ENCODE measurements at places on chromosomes 7 and 10.
A peak's percentile ranks its signal among the peaks of the same experiment; 100 is the strongest.

DNA sequence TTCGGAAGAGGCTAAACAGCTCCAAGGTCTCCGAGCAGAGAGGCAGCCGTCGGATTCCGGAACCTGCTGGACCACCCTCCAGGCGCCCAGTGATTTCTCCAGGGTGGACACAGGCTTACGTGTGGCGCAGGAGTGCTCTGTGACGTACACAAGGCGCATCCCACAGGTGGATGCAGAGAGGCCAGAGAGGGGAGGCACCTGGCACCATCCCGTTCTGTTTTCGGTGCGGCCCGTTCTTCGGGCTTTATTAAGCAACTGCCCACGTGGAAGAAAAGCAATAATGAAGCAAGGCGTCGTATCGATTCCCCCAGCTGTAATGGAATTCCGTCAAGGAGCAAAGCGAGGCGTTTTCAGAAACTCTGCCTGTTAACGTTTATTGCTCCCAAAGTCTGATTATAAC, 163.6 kb downstream of the PTPRN2 start:
- DNase-seq: no peak

- peak; percentile 61 for DNase-seq
Observed at GRCh38 chr7:2012981-2013380, 219.8 kb downstream of the MAD1L1 start.

DNA sequence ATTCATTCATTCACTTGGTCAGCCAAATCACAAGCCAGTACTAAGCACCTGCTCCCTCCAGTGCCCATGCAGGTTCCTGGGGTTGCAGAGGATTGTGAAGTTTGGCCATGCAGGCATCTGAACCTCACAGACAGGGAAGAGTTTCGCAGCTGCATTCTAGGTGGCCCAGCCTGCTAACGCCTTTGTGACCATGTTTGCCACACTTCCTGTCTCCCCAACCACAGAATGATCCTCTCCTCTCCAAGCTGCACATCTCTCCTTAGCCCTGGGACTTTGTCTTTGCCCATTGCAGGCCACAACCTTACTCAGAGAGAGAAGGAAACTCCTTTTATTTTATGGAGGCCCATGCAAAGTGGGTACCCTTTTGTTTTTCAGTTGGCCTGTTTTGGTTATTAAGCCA, 31.8 kb downstream of the EPDR1 start:
- no peak for DNase-seq

- no peak for DNase-seq
Observed at GRCh38 chr10:42952931-42953683, 123.8 kb upstream of the RET start.

DNA sequence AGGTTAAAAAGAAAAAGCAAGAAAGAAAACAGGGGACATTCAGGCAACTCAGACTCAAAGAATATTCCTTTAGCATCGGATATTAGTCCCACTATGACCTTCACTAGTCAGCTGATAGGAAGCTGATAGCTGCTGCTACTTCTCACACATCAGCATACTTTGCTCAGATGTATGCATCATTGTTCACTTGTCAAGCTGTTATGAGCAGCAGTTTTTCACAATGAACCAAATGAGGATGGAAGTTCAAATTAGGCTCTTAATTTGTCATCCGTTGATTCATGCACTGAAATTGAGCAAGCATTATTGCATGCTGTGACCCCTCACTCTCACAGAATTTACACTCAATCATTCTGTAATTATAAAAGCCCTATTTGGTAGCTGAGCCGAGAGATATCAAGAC, 257.7 kb downstream of the SNX13 start:
- DNase-seq: no peak

GRCh38 chr10:125774581-125775191, 935 bp downstream of the MMP21 start:
- DNase-seq: no peak

DNA sequence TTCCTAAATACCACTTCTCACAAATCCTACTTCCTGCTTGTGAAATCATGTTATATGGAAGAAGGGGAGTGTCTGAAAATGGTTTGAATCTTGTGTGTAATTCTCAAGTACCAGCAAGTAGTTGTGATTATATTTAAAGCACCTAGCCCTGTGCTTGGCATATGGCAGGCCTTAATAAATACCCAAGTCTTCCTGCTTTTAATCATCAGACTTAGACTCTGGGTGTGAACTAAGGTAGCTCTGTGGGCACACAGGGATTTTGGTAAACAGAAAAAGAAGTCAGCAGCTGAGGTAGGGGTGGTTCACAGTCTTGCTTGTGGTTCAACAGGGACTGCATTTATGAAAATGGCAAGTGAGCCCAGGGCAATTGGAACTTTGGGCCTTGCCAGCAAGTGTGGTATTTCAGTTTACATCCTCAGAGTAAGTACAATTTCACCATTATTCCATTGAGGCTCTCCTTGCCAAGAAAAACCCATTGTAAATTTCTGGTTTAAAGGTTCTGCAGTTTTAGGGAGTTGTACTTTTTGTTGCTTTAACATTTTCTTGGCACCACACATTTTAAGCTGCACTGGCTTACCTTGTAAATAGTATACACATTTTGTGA, 215.5 kb downstream of the AUTS2 start:
- DNase-seq: no peak

DNA sequence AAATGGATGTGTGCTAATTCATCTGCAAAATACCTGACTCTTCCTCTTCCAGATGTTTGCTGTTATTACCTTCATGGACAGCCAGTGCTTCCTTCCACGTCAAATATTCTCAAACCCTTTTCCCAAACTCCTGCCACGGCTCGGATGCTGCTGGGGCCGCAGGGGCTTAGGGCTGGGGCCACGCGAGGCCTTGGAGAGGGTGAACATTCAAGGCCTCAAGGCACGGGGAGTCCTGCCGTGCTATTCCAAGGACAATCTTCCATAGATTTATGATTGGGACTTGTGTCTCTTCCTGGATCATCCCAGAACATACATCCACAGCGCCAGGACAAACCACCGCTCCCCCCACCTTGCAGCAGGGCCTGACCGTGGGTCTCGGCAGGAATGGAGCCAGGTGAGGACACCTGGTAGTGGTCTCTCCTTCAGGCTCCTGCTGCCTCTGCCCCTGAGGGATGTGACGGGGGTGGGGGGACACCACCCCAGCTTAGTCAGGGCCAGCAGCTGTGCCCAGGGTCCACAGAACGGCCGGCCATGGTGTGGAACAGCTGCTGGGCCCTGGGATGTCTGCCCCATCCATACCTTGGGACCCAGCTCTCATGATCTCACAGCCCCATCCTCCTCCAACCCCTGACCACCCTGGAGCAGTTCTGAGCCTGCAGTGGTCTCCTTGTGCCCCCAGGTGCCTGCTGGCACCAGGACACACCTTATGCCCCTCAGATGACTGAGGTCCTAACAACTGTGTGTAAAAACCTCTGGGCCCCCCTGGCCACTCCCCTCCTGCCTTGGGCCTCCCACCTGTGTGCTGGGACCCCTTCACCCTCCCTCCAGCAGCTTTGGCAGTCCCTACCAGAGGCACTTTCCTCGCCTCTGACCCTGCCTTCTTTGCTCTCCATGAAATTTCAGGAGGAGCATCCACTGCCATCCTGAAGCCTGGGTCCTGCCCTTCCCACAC, 16.7 kb downstream of the VIPR2 start:
- no peak for DNase-seq

GRCh38 chr7:149179241-149179640, 16.1 kb upstream of the ZNF282 start:
- DNase-seq: no peak

GRCh38 chr7:118858651-118859149, 634.2 kb downstream of the ANKRD7 start:
- DNase-seq: no peak

GRCh38 chr7:135817583-135817982, 69.0 kb upstream of the FAM180A start:
- no peak for DNase-seq

- DNase-seq: no peak
Observed at GRCh38 chr7:37206192-37206591, 242.5 kb downstream of the ELMO1 start.

DNA sequence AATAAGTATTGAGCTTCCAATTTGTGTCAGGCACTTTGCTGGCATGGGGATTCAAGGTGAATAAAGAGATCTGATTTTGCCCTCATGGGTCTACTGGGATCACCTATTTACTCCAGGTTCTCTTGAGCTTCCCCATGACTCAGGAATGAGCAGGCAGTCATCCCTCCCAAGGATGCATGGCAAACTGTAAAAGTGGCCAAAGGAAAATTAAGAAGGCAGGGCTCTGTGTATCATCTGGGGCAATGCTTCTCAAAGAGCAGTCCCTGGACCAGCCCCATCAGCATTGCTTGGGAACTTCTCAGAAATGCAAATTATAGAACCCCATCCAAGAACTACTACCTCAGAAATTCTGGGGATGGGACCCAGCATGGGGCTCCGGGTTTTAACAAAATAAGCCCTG, 48.7 kb downstream of the WDFY4 start:
- no peak for DNase-seq

DNA sequence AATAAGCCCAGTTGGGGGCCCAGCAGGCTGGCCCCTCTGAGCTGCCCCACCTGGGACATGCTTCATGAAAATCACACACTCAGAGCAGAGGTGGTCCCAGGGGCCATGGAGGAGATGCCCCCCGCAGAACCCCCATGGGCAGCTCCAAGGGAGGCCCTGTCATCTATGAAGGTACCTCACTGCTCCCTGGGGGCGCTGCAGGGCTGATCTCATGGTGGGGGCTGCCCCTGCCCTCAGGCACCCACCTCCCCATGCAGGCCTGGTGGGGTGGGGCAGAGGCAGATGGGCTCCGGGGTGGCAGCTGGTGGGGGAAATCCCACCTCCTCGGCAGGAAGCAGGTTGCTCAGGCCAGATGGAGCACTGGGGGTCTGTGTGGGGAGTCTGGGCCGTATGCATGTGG, 60.5 kb downstream of the YKT6 start:
- no peak for DNase-seq

DNA sequence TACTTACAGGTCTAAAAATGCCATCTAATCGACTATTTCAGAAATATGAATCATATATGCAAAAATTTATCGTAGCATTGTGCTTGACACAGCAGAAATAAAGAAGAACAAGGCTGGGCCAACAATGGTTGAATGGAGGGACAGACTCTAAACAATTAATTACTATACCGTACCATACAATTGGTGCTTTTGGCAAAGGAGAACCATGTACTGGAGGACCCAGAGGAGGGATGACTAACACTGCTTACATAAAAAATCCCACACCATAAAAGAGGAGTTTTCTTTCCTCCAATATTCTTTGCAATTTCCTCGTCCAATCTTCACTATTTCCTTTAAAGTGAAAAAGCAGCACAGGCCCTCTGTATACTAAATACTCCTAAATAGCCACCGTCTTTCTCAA, 94.1 kb downstream of the SGMS1 start:
- DNase-seq: no peak

DNA sequence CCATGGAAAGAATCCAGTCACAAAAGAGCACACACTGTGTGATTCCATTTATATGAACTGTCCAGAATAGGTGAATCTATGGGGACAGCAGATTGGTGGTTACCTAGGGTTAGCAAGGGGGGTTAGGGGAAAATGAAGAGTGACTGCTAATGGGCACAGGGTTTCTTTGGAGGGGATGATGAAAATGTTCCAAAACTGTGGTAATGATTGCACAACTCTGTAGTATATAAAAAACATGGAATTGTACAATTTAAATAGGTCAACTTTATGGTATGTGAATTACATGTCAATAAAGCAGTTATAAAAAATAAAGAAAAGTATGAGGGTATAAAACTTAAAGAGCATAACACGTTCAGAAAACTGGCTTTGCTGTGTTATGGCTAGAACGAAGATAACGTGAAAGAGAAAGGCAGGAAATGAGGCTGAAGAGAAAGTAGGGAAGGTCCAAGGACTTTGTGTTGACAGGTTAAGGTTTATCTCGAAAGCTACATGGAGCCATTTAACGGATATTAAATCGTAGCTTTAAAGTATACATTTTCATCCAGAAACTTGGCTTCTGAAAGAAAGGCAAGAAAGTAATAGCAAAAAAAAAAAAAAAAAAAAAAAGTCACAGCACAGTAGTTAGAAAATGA, 26.4 kb upstream of the MSS51 start:
- DNase-seq: no peak

- DNase-seq: no peak
Observed at GRCh38 chr7:94580601-94581000, 71.0 kb downstream of the CASD1 start.

GRCh38 chr10:116888380-116889055, 39.2 kb downstream of the ENO4 start:
- DNase-seq: no peak

DNA sequence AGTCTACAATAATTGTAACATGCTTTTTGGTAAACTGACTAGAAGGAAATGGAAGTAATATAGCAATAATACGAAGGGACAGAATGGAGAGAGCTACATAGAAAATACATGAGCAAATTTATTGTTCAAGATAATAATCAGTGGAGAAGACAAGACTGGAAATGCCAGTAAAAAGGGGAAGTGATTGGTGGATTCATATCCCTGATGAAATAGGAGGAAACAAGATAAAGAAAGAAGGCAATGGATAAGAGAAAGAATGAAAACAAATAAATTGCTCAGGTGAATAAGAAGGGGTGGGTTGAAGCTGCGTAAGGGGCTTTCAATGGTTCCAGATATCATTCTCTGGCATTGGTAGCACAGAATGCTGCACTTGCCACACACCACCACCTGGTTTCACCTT, 135.9 kb downstream of the LRRN3 start:
- DNase-seq: no peak

DNA sequence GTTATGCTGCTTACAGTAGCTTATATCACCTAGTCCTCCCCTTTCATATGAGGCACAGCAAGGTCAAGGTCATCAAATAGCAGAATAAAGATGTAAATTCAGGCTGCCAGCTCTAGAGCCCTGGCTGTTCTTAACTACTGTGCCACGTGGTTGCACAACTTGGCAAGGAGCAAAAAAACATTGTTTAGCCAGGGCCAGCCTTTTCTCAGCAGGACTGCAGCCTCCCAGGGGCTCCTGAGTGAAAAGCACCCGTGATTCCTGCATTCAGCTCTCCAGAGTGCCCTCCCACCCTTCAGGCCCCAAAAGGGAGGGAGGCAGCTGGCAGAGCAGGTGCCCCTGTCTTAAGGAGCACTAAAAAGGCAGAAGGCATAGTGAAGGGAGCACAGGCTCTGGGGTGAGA, 31.8 kb upstream of the TM9SF3 start:
- peak; percentile 73 for DNase-seq

DNA sequence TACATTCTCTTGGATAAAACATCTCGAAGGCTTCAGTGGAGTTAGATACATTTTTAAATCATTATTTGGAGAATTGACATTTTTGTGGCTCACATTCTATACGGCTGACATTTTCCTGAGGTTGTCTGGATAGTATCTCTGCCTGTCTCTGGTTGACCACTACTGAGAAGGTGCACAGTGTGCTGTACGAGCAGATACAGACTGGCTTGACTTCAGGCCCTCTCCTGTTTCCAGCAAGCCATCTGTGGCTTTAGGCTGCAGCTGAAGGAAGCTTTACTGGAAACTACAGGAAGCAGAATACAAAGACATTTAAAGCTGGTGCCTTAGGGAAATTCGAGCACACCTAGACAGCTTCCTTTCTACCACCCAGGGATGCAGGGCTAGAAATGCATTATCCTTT, 39.3 kb upstream of the RSU1 start:
- no peak for DNase-seq

- DNase-seq: no peak
Observed at GRCh38 chr10:79027147-79028055, 41.4 kb upstream of the ZMIZ1 start.

GRCh38 chr10:104777086-104777799, 136.2 kb downstream of the SORCS3 start:
- peak; percentile 18 for DNase-seq
